ENCODE measurements at places on chromosomes 1 and 21. TPM values are rescaled to one million over a fixed set of nuclear protein-coding genes. Genes with fewer than 3 reads are reported as not detected.

DNA sequence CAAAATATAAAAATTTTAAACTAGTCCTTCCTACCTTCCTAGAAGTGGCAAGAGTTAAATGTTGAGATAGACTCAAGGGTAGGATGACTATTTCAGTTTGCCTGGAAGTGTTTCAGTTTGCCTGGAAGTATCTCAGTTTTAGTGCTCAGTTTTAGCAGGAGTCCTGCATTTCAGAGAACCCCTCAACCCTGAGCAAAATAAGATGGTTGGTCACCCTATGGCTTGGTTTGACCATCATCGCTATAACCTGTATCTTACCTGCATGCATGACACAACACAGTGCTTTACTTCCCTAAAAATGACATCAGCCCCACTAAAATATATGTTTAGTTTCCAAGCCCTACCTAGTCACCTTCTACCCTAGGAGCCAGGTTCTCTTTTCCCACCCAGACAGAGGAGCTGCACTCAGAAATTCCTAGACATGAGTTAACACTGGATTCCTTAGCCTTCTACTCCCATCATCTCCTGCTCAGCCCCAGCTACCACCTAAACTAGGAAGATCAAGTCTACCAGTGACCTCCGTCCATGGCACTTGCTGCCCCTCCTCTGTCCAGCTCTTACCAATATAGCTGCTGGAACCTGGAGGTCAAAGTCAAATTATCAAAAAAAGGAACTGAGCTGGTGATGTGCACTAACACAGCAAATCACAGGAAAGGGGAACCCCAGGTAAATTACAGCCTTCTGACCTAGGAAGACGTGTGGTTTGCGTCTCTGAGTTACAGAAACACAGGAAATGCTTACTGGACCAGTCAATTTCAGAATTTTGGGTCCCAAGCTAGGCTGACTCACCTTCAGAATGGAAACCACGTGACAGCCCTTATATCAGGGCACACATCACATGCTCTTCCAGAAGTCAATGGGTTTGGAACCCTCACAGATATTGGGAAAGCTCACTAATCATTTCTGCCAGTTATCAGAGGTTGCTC is 2.2 kb upstream of the G0S2 start:
- peaks cover 8% of the 10 kb centered on the region for H3K4me1 ChIP-seq
- peaks cover 3% of the 10 kb centered on the region for H3K36me3 ChIP-seq
- H3K27ac ChIP-seq, result peak overlapping the region; percentile 59

DNA sequence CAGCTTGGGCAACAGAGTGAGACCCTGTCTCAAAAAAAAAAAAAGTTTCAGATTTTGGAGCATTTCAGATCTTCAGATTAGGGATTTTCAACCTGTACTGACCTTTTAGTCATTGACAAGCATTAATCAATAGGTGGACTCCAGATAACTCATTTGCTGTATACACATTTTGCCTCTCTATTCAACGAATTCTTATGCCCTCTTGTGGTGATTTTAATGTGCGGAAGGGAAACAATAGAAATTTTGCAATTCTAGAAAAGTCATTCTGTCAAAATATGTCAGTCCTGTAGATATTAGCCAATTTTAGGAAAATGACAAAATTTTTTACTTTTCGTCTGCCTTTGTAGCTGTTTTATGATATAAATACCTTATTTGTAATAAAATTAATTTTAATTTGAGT is 11.6 kb upstream of the OR2G2 start:
- no peaks in the 10 kb centered on the region for H3K4me1 ChIP-seq
- no peak for DNase-seq
- no peaks in the 10 kb centered on the region for H3K36me3 ChIP-seq
- H3K4me3 ChIP-seq, result no peak overlapping the region
- no peaks in the 10 kb centered on the region for H3K27me3 ChIP-seq

- no peaks in the 10 kb centered on the region for H3K36me3 ChIP-seq
- H3K4me1 ChIP-seq, result no peaks in the 10 kb centered on the region
- DNase-seq, result no peak
- H3K4me3 ChIP-seq, result no peak overlapping the region
- H3K27me3 ChIP-seq, result no peaks in the 10 kb centered on the region
Measured at GRCh38 chr1:77265180-77265579, 16.6 kb upstream of the AK5 start.

GRCh38 chr1:9860887-9861286 is 37.1 kb upstream of the CLSTN1 start:
- H3K27ac ChIP-seq, result no peak overlapping the region
- H3K36me3 ChIP-seq, result no peaks in the 10 kb centered on the region
- no peaks in the 10 kb centered on the region for H3K4me1 ChIP-seq
- no peaks in the 10 kb centered on the region for H3K27me3 ChIP-seq
- no peak overlapping the region for H3K4me3 ChIP-seq

- no peaks in the 10 kb centered on the region for H3K4me1 ChIP-seq
- H3K27me3 ChIP-seq, result no peaks in the 10 kb centered on the region
- no peak overlapping the region for H3K4me3 ChIP-seq
Measured at GRCh38 chr1:89850844-89851415, 30.1 kb downstream of the LRRC8D start.

RSPO1 gene
- total RNA-seq, result 0.43 TPM

TMEM222 gene
- 46.8 TPM for total RNA-seq

Data from lung (tissue), 17 donors.